ENCODE measurements at places on chromosomes 1 and 21.

GRCh38 chr1:51842261-51842660 lies 36.3 kb downstream of the NRDC start:
- no peak for DNase-seq

DNA sequence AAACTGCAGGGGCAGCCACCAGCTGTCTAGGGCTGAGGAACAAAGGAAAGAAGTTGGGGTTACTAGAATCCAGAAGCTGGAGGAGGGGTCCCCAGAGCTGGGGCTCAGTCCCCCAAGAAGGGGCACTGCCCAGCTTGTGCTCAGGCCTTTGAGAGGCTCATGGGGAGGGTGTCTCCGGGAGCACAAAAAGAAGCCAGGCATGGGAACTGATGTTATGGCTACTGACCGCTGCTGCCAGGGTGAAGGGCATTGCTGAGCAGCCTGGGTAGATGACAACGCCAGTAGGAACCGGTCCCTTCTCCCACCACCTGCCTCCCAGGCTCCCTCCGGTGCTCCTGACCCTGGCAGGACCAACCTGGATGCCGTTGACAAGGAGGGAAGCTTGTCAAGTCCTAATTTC lies 762.5 kb upstream of the TPTE start:
- DNase-seq, result no peak

- no peak for DNase-seq
Observed at GRCh38 chr1:99919220-99919619, 50.6 kb upstream of the SLC35A3 start.

DNA sequence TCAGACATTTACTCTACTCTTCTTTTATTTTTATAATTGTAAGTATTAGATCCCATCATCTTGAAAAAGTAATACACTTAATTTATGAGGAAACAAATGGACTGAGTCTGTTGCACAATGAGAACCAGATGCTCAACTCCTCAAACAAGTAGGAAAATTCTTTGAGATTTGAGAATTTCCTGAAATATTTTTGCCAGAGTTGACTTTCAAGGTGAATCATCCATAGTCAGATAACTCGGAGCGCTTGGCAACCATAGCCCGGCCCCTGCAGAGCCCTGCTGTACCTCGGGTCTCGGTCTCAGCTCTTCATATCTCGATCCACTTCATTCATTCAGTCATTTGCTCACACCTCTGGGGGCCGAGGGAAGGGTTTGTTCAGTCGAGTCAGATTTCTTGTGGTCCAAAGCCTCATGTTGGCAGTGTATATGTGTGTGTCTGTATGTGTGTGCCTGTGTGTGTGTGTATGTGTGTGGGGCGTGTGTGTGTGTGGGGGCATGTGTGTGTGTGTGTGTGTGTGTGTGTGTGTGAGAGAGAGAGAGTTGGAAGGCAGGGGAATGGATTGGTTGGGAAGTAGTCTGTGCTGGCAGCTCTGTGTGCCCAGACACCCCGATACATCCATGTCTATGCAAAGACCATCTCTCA lies 18.1 kb upstream of the PCP4 start:
- no peak for DNase-seq

DNA sequence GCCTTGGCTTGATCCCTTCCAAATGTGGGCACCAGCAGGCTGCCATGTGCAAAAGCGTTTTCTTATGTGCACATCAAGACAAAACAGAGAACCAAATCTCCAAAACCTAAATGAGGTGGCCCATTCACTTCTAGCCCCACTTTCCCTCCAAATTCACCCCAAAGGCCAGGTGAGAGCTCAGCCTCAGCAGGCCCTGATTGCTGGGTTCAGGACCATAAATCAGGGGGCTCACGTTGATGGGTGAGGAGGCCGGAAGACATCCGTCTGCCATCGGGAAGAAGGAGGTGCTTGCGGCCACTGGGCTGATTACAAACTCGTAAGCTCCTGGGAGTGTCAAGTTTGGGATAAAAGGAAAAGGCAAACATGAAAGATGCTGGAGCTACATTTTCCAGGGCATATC lies 86.7 kb upstream of the CLDN14 start:
- DNase-seq, result no peak

DNA sequence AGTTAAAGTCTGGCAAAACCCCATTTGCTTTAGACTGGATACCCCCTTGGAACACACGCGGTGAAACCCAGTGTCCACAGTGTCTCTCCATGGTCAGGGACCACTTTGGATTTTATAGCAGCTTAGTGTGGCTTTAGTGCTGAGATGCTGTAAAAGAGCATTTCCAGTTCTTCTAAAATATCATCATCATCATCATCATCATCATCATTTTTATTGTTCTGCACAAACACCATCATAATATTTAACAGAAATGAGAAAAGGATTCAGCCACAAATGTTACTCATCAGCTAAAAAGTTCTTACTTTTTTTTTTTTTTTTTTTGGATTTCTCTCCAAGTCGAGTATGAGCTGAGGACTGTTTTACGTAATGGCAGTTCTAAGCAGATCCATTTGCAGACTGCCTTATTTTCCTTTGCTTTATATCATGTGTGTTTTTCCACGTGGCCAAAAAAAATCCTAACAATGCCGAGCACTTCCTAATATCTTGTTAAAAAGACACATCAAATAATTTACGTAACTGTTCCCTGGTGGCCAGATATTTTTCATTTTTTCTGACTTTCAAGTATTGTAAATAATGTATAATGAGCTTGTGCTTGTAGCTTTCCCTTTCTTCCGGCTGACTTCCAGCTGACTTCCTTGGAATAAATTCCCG lies 62.8 kb downstream of the EVA1C start:
- DNase-seq, result no peak

GRCh38 chr1:235720544-235720943 lies 71.0 kb upstream of the GNG4 start:
- DNase-seq, result no peak

DNA sequence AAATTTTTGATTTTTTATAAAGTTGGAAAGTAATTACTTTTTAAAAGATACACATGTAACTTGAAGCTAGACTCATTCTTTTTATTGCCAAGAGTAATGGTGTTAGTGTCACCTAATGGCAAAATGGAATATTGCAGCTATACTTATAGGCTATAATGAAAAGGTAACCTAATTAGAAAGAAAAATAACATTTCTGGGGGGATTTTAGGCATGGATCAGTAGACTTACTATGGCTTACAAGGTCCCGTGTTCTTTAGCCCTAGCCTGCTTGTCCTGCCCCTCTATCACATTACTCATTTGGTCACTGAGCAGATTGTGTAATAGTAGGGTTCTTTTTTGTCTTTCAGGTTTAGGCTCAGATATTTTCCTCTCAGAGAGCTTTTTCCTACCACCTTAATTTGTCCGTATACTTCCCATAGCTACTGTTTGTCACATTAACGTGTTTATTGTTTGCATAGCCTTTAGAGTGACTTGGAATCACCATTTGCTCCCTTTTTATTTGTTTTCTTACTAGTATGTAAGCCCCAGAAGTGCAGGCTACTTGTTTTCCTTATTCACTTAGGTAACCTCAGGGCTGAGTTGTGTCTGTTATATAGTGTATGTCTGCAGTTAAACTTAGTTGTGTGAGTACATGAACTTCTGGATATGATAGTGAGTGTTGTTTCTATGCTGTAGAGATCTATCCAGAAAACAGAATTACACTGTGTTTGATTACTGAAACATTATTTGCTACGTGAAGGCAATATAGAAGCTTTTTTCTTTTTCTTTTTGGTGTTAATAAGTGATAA lies 58.7 kb downstream of the RABGAP1L start:
- DNase-seq, result no peak

DNA sequence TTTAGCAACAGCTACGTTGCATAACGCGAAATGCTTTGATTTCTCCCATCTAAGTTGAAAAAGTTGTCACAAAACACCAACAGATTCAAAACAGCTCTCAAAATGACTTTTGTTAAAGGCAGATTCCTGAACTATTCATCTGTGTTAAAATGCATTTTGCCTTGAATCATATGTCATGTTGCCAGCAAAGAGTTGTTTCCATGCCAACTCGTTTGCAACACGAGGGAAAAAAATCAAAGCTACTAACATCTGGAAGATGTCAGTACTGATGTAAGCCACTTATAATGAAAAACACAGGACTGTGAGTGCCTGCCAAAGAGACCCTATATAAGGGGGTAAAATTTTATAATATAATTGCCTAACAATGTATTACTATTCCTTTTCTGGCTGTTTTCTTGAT lies 182.7 kb upstream of the PTBP2 start:
- peak; percentile 89 for DNase-seq

- no peak for DNase-seq
Observed at GRCh38 chr1:192914696-192915095, 105.9 kb downstream of the RGS2 start.

- no peak for DNase-seq
Observed at GRCh38 chr1:8094481-8095241, 68.6 kb upstream of the ERRFI1 start.

DNA sequence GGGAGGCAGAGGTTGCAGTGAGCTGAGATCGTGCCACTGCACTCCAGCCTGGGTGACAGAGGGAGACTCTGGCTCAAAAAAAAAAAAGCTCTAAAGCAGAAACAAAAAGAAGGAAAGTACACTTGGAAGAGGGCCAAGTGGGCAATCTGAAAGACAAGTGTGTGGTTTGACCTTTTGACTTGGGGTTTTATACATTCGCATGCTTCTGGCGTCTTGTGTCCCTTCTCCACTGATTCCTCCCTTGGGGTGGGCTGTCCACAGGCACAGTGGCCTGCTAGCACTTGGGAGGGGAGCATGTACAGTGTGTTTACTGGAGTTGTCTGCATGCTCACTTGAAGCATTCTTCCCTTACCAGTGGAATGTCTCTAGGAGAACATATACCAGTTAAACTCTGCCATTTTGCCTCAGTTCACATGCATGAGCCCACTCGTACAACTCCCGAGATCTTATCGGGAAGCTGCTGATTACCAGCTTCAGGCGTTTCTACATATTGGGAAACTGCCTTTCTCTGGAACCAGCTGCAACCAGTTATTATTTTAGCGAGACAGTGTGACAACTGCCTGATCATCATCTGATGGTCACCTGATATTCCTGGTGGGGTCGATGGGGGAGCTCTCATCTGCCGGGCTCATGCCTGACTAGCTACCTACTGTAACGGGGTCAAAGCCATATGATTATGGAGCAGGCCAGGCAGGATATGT lies 113.5 kb upstream of the ZNF678 start:
- no peak for DNase-seq

DNA sequence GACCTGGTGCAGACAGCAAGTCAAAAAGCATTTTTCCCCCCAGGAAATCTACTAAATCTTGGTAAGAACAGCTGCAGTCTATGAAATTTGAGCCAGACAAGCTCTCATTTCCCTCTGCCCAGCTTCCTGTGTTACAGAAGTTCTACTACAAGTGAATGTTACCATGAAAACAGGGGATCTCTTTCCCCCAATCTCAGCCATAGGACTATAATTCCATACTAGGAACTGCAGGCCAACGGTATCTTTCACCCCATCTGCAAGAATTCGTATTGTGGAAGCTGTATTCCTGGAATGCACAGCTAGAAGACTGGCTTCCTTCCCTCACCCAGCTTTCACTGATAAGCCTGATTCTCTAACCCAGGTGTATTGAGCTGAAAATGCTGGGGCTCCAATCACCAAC lies 1655.4 kb downstream of the BRINP3 start:
- no peak for DNase-seq

GRCh38 chr1:75092141-75092540 lies 42.0 kb upstream of the LHX8 start:
- DNase-seq, result no peak

GRCh38 chr21:44778094-44778493 lies 23.5 kb downstream of the UBE2G2 start:
- DNase-seq, result no peak

GRCh38 chr21:45113543-45113942 lies 39.2 kb downstream of the ADARB1 start:
- no peak for DNase-seq

DNA sequence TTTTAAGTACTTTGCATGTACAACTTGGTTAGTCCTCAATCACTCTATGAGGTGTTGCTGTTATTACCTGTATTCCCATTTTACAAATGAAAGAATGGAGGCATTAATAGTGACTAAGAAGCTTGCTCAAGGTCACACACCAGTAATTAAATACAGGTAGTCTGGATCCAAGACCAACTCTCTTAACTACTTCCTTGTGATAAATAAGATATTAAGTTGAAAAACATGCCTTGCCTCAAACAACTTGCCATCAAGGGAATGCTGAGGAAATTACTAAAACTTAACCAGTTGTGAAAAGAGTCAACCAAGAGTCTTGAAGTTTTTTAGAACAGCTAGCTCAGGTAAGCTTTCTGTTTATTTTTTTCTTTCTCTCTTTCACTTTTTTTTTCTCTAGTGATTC lies 21.0 kb upstream of the LAMC1 start:
- DNase-seq, result no peak

DNA sequence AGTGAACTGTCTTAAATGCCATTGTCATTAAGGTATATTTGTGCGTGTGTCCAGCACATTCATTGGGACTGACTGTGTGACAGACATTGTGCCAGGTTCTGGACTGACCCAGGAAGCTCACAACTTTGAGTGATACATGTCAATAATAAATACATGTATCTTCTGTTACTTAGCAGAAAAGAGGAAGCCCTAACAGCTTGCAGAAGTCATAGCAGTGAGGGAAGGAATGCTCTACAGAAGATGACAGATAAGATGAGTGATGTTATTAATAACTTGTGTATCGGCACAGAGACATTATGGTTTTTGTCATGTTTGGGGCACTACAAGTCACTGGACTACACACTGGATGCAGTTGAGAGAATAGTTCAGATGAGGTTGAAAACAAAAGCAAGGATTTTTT lies 1.2 kb upstream of the SRSF11 start:
- no peak for DNase-seq

GRCh38 chr1:66644331-66644730 lies 107.9 kb upstream of the DYNLT5 start:
- DNase-seq, result no peak

GRCh38 chr1:209751627-209752231 lies 4.1 kb upstream of the TRAF3IP3 start:
- no peak for DNase-seq

DNA sequence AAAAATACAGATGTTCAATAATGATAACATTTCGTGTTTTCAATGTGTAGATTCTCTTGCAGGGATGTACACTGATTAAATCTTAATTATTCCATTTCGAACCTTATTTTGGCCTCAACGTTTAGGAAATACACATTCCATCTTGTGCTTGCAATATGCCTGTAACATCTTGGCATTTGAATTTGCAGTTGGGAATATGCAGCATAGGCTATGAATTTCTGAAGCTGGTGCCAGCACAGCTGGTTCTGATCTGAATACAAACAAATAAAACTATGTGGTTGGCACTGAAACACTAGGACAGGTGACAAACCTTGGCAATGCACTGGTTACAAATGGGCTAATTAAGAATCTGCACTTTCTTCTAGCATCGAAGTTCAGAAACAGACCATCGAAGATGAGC lies 108.4 kb downstream of the ERG start:
- DNase-seq, result no peak

- DNase-seq, result no peak
Observed at GRCh38 chr1:167373398-167373797, 144.9 kb downstream of the CD247 start.

GRCh38 chr21:39377444-39378050 lies 28.7 kb upstream of the HMGN1 start:
- no peak for DNase-seq

Data from AG04450 (cell line).